ENCODE measurements at places on chromosomes 1 and 21.
A peak's percentile ranks its signal among the peaks of the same experiment; 100 is the strongest.

- DNase-seq = no peak
These were observed 54.2 kb upstream of the USP1 start for GRCh38 chr1:62382658-62382955.

DNA sequence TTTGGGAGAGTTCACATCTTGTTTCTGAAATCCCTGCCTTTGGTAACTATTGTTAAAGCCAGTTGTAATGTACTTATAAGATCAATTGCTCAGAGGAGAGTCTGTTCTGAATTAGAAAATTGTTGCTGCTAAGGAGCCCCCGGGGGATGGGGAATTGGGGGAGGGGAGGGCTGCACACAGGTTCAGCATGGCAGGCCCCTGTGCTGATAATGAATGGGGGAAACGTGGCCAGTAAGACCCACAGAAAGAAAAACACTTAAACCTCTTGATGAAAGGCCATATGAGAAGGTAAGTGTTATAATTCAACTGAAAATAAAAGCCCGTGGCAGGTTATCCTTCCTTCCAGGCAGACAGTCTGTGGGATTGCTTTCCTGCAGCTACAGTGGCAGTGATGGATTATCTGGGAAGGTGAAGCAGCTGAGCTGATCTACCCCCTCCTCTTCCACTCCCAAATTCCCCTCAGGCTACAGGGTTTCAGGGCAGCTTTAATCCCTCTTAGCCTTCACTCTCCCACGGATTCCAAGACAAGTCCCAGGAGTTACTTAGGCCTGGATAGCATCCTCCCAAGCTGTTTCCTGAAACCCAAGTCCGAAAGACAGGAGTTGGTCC lies 398.8 kb downstream of the TBX15 start:
- DNase-seq = no peak

- DNase-seq = no peak
These were observed 356.0 kb downstream of the HHAT start for GRCh38 chr1:210684466-210685294.

DNA sequence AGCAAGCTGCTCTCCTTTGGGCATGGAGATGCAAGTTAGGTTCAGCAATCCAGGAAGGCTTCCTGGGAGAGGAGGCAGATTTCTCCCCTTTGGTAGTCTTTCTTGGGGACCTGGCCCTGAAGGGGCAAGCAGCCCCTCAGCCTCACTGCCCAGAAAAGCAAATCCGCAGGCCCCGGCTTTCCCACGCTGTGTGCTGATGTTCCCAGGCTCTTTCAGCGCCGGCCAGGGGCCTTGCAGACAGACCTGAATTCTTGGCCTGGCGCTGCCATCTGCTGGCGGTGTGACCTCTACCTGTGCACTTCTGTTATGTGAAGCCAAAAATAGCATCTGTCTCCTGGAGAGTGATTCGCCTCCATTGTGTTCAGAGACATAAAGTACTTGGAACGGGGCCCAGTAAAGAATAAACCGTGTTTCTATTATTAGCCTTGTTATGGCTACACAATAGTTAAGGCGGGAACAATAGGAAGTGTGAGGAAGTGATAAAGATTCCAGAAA lies 64.8 kb downstream of the ALPL start:
- no peak for DNase-seq

- no peak for DNase-seq
These were observed 84.0 kb downstream of the RERE start for GRCh38 chr1:8733484-8733883.

DNA sequence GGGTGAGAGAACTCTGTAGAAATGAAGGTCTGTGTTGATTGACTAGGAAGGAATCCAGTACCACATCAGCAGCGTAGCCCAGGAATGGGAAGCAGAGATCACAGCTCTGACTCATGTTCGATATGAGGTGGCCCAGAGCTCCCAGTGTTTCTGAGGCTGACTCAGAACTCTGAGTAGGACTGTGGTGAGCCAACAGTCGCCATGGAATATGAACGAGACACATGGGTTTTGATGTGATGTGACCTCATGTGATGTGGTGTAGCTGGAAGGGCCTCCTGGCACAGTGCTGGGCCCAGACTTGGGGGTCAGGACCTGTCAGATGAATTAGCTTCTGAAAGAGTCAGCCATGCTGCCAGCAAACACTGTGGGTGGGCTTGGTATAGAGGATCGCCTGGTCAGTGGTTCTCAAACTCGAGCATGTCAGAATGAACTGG lies 237.0 kb downstream of the MRPL39 start:
- no peak for DNase-seq

DNA sequence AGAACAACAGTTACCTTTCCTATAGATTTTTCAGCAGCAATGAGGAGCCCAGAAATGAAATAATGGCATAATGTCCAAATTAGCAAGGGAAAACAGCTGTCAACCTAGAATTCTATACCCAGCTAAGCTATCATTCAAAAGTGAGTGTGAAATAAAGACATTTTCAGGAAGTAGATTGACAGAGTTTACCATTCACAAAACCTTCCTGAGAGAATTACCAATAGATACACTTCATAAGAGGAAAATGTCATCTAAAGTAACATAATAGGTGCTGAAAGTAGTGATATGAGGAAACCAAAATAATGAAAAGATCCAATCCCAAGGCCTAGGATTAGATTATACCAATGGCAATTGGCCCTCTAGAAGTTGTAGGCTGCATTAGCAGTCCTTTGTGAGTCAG lies 34.6 kb downstream of the OBSCN start:
- no peak for DNase-seq

DNA sequence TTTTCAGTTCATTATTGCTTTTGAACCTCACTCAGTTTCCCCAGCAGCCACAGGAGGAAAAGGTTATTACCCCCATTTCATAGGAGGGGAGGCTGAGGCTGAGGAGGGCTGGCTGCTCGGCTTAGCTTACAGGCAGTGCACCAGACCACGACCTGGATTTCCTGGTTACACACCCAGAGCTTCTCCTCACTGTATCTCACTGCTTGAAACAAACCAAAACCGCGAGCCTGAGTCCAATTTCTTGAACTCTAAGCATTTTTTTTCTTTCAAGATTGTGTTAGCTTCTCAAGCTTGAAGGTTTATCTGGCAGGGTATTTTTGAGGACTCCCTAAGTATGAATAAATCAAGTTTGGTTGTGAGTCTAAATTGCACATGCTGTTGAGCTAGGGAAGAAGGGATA lies 188.9 kb upstream of the EDN2 start:
- DNase-seq = no peak

DNA sequence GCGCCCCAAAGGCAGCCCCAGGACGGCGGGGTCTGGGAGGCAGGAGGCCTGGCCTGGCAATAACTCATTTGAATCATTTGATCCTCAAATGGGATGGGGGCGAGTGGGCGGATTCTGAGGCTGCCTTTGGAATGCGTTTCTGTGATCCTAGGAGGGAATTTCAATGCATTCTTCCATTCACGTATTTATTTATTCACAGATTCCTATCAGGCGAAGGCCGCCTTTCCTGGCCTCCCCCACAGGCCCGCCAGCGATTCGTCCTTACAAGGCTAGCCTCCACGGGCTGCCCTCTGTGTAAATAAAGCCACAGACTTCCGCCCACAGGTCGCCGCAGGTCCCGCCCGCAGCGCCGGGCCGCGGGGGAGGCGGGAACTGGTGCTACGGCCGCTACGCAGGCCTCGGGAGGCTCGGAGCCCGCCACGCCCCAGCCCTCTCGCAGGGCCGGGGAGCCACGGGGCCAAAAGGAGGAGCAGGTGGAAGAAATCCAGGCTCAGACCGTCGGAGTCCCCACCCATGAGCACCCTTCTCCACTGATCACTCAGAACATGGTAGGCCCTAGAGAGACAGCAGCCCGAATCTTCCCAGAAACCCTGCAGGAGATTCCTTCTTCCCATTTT lies 31.3 kb upstream of the JUN start:
- DNase-seq = peak; percentile 83

- DNase-seq = no peak
These were observed 50.5 kb downstream of the CD2 start for GRCh38 chr1:116804736-116805135.

DNA sequence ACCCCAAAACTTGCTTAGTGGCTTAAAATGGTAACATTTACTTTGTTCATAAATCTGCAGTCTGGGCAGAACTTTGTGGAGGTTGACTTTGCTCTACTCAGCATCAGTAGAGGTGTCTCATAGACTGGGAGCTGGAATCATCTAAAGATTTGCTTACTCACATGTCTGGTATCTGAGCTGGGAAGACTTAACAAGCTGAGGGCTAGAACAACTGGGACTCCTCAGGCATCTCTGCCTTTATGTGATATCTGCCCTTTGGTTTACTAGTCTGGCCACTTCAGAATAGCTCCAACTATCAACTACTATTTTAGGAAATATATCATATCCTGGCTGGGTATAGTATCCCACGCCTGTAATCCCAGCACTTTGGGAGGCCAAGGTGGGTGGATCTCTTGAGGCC lies 82.5 kb downstream of the C4BPA start:
- DNase-seq = no peak

DNA sequence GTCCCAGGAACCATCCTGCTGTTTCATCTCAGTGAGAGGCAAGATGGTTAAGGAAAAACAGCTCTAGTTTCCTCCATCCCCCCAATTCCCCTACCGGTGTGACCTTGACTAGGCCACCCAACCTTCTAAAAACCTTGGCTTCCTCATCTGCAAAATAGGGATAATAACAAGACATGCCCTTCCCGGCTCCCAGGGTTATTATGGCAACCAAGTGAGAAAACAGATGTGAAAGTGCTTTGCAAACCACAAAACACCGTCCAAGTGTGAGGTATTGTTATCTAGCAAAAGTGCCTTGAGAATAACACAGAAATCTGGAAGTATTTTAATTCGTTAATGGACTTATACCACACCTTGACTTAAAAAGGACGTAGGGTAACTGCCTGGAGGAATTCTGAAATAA lies 62.7 kb downstream of the ITPKB start:
- no peak for DNase-seq

- DNase-seq = no peak
These were observed 33.3 kb upstream of the CNTN2 start for GRCh38 chr1:205009670-205010069.

GRCh38 chr1:213782941-213783672 lies 204.7 kb upstream of the PROX1 start:
- DNase-seq = no peak

GRCh38 chr1:211951856-211952255 lies 83.5 kb downstream of the INTS7 start:
- no peak for DNase-seq

DNA sequence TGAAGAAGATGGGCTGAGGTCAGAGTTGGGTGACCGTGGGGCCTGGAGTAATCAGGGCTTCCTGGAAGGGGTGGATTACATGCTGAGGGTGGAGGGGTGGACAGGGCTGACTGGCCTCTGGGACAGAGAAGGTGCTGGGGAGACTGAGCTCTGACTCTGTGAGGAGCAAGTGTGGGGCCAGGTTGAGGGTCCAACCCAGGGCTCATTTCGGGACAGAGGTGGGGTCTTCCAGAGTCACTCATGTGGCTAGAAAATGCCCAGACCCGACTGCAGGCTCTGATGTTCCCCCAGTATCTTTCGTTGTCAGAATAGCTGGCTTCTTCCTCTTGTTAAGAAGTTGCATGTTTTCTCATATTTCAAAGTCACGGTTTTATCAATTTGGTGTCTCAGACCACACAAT lies 311.8 kb downstream of the PTPRU start:
- no peak for DNase-seq

DNA sequence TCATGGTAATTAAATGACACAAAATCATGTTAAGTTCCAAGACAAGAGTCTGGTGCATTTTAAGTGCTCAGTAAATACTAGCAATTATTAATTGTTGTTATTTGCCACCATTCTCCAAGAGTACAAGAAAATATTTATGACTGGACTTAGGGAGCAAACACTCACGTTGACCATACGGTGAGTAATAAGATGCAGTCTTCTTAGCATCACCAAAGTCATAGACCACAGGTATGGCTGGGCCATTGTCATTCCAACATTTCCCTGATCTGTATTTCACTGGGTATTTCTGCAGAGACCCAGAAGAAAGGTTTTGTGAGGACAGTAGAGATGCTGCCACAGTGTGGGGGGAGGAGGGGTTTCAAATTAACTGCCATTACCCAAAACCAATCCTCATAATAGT lies 4.7 kb downstream of the ITLN2 start:
- no peak for DNase-seq

DNA sequence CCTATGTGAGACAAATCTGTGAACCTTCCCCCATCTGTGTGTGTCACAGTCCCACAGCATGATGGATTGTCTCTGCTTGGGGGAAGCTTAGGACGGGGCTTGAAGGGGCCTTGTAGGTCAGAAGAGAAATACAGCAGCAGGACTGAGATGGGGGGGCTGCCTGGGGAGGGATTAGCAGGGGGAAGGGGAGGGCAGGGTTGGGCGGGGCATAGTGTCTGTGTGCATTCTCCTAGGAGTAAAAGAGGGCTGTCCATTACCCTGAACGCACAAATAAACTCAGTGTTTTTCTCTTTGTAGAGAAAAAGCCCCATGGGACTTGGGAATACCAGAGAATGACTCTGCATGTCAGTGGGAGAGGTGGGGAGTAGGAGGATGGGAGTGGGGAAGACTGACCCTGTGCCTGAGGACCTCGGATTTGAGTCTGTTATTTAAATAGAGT lies 16.4 kb downstream of the RNF220 start:
- no peak for DNase-seq

DNA sequence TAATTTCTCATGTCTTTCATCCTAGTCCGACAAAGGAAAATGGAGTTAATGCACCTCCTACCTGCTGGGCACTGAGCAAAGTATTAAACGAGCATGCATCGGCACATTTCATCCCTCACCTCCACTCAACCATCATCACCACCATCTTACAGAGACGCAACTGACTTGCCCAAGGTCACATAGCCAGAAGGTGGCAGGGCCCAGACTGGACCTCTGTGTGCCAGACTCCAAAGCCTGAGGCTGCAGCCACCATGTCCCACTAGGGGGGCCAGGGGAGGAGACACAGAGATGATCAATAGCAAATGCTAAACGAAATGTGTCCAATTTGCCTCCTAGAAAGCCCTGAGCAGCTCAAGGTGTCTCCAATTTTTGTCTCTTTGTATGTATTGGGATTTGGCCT lies 163.7 kb upstream of the EDN2 start:
- peak; percentile 48 for DNase-seq

- no peak for DNase-seq
These were observed 10.4 kb downstream of the PTTG1IP start for GRCh38 chr21:44862869-44863685.

GRCh38 chr21:25552856-25553255 lies 54.4 kb downstream of the MRPL39 start:
- no peak for DNase-seq

- DNase-seq = no peak
These were observed 1.7 kb downstream of the ARID1A start for GRCh38 chr1:26697431-26697977.

- no peak for DNase-seq
These were observed 9.9 kb downstream of the ANGPTL7 start for GRCh38 chr1:11198851-11199594.

GRCh38 chr1:245997471-245998258 lies 509.4 kb downstream of the SMYD3 start:
- DNase-seq = no peak

All from left forelimb (tissue), 1 donor.